GM04504 (cell line): ENCODE measurements at places on chromosomes 7 and 10.
A peak's percentile ranks its signal among the peaks of the same experiment; 100 is the strongest.

DNA sequence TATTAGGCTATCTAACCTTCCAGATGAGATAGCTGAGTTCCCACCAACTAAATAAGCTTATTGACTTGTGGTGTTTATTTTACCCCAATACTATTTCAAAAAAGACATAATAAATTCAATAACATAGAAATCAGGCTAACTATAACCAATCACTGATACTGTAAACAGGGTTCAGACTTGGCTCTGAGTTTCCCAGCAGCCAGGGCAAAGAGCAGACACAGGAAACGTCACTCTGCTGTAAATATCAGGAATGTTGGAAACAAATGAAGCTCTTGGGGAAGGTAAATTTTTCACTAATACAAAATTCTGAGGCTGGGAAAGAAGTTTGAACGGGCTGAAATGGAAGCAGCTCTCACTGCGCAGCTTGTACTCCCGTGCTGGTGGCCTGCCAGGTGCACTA lies 114.6 kb downstream of the GALNT11 start:
- DNase-seq = no peak

GRCh38 chr10:129768437-129769355 lies 195.4 kb downstream of the EBF3 start:
- no peak for DNase-seq

- no peak for DNase-seq
These were observed 4.4 kb upstream of the TBX20 start for GRCh38 chr7:35258125-35258867.

- DNase-seq = no peak
These were observed 572 bp upstream of the BHLHA15 start for GRCh38 chr7:98210513-98211220.

DNA sequence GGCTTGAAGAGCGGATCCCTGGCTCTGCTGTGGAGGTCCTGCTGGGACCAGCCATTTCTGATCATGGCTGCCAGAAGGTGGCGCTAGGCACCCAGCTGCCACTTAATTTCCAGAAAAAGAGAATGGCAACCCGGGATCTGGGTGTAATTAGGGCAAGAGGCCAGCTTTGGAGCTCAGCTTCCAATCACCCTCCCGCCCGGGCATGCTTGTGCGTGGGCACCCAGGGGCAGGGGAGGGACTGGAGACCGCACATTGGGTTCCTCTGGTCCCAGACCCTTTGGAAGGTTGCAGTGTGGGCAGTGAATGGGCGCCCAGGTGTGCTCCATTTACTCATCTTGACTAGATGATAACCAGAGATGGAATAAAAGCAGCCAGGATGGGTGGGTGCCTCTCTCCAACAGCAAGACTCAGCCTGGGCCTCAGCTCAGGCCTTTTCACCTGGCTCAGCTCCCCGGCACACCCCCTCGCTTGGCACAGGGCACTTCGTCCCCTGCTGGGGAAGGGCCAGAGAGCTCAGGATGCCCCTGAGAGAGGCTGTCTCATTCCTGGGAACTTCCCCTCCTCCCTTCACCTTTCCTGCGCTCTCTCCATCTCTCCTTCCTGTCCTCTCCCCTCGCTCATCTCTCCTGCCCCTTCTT lies 14.7 kb downstream of the FAM241B start:
- DNase-seq = peak; percentile 17

GRCh38 chr10:74488907-74489306 lies 337.5 kb upstream of the KAT6B start:
- no peak for DNase-seq

DNA sequence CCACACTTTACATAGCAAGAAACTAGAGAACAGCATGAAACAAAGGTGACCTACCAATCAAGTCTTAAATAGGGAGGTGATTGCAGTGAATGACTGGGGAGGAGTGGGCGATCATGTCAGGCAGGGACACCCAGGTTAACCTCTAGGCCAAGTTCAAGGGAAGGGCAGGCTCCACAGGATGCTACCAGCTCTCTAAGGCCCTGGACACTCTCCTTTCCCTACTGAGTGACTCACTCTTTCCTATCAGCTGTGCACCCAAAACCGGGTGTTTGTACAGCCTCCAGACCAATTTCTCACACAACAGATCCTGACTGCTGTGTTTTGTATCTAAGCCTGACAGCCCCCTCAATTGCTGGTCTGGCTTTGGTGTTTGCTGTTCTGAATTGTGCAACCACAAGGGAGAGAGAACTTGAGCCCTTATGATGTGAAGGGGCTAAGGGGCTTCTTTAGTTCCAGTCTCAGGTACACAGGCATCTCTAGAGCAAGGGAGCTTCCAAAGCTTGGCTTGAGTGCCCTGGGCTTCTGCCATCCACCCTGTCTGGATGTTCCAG lies 107.8 kb downstream of the TBXAS1 start:
- DNase-seq = peak; percentile 16

GRCh38 chr7:83427884-83428283 lies 221.1 kb downstream of the SEMA3E start:
- DNase-seq = no peak

DNA sequence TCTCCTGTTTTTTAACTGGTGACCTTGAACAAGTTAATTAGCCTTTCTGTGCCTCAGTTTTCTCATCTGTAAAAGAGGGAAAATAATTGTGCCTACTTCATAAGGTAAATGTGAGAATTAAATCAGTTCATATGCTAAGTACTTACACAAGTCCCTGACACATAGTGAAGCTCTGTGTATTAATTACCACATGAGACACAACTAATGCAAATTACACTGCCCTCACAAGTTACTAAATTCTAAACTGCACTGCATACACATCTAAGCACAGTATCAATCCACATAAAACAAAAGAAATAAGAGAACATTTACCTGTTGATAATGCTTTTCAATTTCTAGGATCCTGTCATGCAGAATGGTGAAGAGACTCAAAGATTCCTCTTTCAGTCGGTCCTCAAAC lies 22.5 kb downstream of the C10orf67 start:
- DNase-seq = no peak

DNA sequence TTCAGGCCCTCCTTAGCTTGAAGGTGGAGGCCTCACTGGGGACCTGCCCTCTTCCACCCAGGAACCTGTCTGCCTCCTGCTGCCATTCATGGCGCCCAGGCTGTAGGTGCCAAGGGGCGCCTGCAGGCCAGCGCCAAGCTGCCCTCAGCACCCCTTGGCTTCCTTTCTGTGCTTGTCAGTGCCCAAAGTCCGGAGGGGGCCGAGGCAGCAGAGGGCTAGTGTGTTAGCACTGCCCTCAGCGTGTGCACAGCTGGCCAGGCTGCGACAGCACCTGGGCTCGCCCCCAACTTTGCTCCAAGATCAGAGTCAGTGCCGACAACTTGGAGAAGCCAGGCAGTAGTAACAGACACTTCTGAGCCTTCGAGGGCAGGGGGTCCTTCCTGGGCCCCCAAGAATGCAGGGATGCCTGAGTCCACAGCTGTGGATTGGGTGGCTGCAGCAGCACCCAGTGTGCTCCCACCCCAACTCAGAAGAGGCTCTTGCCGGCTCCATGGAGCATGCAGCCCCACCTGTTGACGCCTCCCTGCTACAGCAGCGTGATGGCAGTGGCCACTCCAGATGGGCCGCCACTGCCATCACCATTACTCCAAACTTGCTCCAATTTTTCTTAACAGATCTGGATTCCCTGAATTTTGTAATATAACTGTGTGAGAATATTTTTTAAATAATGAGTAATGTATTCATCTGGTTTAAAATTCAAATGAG lies 41.7 kb downstream of the CACUL1 start:
- no peak for DNase-seq

DNA sequence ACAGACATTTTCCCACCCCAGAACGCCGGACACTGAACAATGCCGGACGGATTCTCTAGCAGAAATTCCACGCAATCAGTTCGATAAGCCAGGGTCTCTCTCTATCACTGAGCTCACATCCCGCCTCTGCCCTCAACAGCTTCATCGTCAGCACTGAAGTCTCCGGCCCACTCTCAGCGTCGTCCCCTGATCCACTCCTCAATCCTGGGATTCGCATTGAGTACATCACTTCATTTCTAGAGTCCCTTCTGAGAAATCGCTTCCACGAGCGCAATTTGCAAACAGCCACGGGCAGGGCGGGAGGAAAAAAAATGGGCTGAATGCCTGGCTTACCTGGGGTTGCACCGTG lies 365 bp downstream of the YME1L1 start:
- DNase-seq = no peak

DNA sequence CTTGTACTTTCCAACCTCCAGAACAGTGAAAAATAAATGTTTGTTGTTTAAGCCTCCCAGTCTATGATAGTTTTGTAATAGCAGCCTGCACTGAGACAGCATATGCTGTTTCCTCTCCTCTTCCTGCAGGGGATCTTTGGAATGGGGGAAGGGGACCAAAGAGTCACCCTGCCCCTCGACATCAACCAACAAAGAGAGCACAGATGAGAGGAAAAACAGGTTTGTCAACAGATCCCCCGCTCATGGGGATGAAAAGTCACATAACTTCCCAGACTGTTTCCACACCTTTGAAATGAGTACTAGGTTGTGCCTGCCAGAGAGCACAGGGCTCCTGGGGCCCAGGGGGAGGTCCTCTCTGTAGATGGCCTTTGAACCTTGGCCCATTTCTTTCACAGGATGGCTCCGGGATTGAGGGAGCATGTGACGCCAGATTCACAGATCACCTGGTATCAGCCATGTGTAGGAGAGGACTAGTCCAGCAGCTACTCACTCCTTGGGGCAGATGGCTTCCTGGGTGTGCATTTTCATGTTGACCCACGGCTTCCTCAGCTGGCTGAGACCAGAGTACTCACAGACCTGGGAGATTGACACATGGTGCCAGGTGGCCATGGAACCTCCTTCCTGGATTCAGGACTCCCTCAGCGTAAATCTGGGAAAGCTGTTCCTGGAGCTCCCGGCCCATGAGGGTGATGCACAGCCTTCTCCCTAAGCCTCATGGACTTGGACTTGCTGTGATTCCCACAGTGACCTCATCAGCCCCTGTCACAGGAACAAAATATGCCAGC lies 125.6 kb downstream of the CXCL12 start:
- DNase-seq = no peak

DNA sequence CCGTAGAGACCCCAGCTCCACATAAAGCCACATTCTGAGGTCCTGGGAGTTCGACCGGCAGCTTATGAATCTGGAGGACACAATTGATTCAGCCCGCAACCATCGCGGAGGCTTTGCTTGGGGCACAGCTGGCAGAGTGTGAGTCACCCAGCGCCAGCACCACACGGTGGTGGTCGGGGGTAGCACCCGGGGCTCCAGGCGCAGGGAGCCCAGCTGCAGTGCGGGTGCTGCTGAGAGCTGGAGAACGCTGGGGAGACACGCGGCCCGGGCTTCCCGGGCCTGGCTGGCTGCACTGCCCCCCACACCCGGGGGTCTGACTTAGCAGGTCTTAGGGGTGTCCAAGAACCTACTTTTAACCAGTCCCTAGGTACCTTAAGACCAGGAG lies 87.9 kb downstream of the PAXIP1 start:
- no peak for DNase-seq

DNA sequence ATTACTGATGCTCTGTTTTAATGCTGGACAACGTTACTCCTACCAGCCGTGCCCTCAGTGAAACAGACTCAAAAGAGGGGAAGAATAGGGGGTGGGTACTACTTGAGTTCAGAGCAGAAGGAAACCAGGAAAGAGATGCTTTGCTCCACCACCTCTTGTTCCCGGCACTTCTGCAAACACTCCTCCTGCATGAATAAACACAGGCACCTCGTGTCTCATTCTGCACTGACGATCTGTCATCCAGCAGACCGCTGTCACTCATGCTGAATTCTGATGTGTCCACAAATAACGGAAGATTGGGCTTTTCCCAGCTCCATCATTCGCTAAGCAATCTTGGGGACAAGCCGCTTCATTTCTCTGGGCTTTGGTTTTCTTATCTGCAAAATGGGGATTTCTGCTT lies 26.7 kb downstream of the YWHAG start:
- DNase-seq = no peak

DNA sequence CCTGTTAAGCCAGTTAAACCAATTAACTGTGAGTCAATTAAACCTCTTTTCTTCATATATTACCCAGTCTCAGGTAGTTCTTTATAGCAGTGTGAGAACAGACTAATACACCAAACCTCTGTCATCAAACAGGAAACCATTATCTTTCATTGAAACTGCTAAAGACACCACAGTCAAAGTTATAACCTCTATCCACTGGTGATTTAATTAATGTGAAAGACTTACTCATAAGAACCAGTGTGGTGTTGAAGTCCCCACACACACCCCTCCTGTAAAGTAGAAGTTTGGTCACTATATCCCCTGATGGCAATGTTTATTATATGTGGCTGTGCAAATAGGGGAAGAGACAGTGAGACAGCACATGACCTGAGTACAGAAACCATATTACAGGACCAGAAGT lies 228.1 kb downstream of the NEBL start:
- no peak for DNase-seq

- DNase-seq = no peak
These were observed 31.7 kb downstream of the ZNF775 start for GRCh38 chr7:150410680-150411346.

DNA sequence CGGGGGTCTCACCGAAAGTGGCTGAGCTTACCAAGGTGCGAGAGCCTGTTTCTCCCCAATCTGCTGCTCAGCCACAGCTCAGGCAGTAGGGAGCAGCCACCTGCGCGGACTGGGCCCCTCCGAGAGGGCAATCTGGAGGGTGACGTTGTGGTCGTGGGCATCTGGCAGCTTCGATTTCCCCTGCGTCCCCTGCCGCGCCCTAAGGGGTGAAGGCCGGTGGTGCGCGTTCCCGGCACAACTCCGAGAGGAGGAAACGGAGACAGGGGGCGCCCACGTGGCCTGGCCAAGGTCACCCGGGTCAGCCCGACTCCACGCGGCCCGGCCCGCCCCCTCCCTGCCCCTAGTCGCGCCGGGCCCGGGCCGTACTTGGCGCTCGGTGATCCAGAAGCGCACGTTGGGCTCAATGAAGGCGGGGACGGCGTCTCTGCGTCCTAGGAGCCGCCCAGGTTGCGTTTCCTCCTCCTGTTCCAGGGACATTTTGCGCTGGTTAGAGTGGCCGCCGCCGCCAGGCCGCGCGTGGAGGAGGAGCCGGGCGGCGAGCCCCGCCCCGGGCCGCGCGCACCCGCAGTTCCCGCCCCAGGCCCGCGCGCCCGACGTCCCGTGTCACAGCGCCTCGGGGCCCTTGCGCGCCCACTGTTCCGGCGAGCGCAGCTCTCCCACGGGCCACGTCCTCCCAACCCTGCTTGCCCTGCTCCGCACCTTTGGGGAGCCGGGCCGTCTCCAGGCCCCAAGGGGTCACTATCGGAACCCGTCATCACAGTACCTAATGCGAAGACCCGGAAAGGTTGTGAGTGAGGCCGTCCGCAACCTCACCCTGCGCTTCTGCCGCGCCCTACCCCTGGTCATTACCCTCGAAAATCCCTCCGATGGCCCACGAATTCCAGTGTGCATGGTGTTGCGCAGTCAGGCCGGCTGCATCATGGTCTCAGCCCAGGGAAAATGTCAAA lies at the start of gene SFXN4:
Gene SFXN4 (minus strand): TSS at position 544 of the 947 bp plus-strand sequence. CDS start 67 bp downstream, at position 477.
- DNase-seq = peak; percentile 29

GRCh38 chr10:31977440-31978155 lies 49.0 kb upstream of the ARHGAP12 start:
- peak; percentile 46 for DNase-seq

GRCh38 chr7:80588591-80588990 lies 49.9 kb upstream of the CD36 start:
- no peak for DNase-seq

- DNase-seq = peak; percentile 16
These were observed 15.1 kb upstream of the NME8 start for GRCh38 chr7:37833107-37833817.

- no peak for DNase-seq
These were observed 691.6 kb upstream of the CELF2 start for GRCh38 chr10:10326116-10326515.
